NK-92 treated with Interleukin-12 subunit alpha and Interleukin-12 subunit beta, amount 100 ng/mL, for 24 hours (cell line): ENCODE measurements at places on chromosomes 2 and 18.

DNA sequence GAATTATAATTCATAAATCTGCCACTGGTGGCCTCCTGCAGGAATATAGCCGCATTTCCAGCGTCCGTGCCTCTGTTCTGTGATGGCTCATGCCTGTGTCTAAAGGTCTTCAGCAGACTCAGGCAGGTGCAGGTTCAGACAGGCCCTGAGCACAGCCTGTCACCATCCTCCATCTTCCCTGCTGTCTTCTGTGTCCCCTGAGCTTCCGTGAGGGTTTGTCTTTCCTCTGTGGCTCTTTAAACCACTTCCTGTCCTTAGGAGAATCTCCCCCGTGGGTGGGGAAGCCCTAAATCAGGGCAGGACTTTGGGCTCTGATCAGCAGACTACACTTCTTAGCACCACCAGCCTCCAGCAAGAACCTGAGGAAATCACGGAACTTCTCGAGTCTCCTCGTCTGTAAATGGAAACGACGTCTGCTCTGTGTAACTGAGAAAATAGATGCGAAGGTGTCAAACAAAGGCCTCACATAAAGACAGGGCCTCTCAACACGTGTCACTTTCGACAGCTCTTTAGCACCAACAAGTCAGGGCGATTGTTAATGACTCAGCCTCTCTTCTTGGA, 24.1 kb upstream of the NFATC1 start:
- no peak for DNase-seq

- DNase-seq, result no peak
These were observed 4.8 kb downstream of the LIPT1 start for GRCh38 chr2:99159594-99159993.

- DNase-seq, result no peak
These were observed 126.7 kb upstream of the COPS8 start for GRCh38 chr2:236959036-236959435.

DNA sequence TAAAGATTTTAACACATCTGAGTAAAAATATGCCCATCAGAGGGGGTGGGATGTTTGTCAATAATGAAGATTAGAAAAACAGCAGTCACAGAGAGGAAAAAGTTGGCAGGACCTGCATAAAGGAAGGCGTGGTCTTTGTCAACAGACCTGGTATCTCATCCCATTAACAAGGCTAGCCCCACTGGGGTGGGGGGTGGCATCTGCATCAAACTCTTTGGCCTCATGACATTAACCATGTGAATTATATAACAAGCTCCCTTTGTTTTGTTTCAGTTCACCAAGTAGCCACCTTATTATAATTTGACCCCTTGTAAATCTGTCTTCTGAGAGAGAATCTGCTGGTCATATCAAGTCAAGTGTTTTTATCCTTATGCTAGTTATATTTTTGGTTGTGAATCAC, 28.8 kb downstream of the NEMP2 start:
- no peak for DNase-seq

- DNase-seq, result no peak
These were observed 88.8 kb upstream of the ASB18 start for GRCh38 chr2:236352761-236353593.

DNA sequence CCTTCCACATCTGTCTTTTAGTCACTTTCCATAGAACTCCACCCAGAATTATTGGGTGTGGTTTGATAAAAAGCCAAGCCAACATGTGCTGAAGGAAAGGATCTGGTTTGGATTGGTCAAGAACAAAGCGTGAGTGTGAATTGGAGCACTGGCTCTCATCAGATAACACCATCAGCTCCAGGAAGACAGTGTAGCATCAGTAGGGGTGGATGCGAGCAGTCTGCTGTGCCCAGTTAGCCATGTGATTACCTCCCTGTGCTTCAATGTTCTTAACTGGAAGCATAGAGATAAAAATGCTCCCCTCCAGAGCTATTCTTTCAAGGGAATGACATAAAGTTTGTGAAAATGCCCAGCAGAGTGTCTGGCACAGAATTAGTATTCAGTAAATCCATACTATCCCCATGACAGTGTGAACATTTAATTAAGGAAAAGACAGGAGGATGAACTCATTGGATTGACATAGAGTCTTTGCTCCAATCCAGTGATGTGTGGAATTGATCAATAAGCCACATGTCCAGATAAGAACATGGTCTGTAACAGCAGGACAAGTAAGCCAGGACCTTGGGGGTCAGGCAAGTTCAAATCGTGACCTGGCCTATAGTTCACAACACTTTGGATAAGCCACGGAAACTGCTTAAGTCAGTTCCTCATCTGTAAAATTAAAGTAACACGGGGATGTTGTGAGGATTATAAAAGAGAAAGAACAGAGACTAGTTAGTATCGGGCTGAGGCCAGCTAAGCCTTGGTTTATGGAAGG, 68.0 kb downstream of the FAM124B start:
- DNase-seq, result no peak

DNA sequence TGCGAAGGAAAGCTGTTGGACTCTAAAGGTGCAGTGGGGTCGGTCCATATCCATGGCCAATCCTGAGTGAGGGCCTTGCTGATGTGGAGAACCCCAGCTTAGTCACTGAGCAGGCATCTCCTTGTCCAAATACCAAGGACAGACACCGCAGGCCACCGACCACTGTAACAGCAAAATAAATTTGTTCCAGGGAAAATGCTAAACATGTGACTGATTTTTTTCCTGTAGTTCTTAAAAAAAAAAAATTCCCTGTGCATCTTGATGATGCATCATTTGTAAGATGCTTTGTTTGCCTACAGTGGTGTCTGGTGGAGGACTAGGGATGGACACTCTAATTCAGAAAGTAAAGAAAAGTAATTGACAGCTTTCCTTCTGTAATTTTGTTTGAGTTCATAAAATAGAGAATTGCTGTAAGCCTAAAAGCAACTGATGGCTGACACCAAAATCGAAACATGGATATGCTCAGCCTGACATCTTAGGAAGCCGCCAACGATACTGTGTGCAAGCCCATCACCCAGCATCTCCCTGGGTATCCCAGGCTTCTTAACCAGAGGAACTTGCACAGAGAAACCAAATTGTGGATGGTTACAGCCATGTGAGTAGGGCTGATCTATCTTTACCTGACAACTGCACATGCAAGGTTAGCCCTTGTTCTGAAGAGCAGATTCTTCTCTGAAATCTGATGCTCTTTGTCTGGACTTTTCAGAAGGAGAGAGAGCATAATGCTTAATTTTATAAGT, 188.6 kb downstream of the ARL4C start:
- DNase-seq, result no peak
